ENCODE measurements at places on chromosomes 2 and 18.

DNA sequence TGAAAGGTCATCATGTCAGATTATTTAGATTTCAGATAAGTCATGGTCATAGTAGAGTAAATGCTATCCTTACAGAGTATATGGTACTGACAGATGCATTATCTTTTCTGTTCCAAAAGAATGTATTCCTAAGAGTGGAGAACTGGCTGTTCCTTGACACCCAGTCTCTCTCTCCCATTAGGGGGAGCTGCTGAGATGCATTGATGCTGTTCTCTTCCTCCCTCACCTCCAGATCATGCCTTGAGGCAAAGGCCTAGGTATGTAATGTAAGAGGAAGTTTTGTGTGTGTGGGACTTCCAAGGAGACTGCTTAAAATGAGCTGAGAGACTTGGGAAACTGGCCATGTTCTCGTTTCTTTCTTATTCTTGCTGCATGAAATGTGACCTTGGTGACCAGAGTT is 979.5 kb upstream of the CELF4 start:
- peak; percentile 5 for DNase-seq

DNA sequence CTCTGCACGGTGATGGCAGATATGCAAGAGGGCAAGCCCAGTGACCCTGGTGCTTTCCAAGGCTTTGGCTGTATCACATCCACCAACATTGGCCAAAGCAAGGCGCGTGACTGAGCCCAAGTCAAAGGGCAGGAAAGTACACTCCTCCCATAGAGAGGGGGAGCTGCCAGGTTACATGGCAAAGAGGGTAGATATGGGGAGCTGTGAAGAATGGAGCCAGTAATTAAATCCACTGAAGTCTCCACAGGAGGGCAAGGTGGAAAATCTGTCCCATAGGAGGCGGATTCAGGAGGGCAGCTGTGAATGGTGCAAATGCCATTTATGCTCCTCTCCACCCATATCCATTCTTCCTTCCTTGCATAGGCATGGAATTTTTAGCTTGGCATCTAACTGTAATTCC is 44.6 kb upstream of the THOC1 start:
- no peak for DNase-seq

DNA sequence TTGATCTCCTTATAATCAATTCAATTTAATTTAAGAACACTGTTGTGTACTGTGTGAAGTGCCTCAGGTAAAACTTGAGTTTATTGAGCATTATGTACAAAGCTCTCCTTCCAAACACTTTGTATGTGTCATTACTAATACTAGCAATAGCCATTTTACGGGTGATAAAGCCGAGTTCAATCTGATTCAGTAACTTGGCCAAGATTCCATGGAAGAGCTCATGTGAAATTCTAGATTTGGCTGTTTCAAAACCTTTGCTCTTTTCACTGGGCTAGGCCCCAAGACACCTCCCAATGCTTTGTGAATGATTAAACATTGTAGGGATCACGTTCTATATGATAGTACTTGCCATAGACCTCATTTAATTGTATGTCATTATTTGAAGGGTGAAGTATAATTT is 8.9 kb upstream of the NFE2L2 start:
- DNase-seq = no peak

- DNase-seq = no peak
Observed at GRCh38 chr2:228181098-228182019, at the start of gene SPHKAP. Gene SPHKAP, minus strand, starts transcription at chr2:228181687. Its CDS starts 89 bp downstream, at chr2:228181598.

DNA sequence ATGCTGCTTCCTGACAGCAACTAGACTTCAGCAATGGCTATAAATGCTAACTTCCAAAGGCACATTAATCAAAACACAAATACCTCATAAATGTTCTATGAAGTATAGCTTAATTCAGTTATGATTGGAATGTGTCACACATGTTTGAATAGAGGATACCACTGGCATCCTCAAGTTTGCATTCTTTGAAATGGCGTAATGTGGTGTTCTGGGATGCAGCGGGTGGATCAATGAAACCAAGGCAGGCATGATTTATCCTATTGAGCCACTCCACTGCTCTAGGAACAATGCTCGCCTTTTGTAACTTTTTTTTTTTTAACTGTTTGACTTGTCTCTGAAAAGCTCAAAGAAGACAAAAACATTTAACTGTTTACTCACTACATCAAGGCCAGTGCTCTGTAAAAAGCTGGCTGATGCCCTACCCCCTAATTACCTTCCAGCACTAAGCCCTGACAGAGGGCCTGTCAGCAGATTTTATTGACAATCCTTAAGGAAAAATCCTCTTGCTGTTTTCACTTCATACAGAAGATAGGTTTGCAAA is 278.8 kb upstream of the SESTD1 start:
- no peak for DNase-seq

DNA sequence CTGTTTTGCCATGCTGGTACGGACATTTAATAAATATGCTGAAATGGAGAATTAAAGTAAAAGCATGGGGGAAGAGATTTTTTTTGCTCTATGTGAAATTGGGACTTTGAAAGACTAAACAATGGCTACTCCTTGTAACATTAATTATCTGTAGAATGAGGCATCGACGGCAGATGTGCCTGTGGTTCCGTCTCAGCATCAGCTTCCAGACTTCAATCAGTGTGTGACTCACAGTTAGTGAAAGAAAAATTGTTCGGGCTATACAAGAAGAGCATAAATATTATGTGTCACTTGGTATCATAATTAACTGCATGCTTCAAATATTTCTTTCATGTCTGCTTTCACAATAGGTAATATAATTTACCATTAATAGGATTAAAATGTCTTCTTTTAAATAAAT is 117.0 kb upstream of the SMIM21 start:
- DNase-seq = no peak

- peak; percentile 62 for DNase-seq
Observed at GRCh38 chr18:48475635-48476549, 62.9 kb upstream of the CTIF start.

GRCh38 chr2:65724752-65725151 is 292.4 kb upstream of the SPRED2 start:
- DNase-seq = no peak

DNA sequence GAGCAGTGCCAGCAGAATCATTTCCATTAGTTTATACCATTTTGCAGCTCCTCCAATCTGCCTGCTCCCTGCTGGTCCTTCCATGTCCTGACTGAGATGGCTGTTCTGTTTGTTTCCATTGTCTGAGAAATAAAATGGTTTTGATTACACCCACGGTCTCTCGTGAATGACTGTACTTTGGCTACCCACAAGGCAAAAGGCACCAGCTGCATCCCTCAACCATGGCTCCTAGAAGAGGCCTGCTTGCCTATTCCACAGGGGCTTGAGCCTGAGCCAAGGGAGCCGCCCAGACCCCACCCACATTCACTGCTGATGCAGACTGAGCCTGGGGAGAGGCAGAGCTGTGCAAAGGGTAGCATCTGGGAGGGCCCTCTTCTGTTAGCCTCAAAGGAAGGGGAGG is 31.2 kb downstream of the MARCHF4 start:
- DNase-seq = no peak

- DNase-seq = peak; percentile 53
Observed at GRCh38 chr2:235639428-235639773, 145.6 kb downstream of the AGAP1 start.

GRCh38 chr18:23503963-23504344 is 643 bp downstream of the RMC1 start:
- DNase-seq = no peak

DNA sequence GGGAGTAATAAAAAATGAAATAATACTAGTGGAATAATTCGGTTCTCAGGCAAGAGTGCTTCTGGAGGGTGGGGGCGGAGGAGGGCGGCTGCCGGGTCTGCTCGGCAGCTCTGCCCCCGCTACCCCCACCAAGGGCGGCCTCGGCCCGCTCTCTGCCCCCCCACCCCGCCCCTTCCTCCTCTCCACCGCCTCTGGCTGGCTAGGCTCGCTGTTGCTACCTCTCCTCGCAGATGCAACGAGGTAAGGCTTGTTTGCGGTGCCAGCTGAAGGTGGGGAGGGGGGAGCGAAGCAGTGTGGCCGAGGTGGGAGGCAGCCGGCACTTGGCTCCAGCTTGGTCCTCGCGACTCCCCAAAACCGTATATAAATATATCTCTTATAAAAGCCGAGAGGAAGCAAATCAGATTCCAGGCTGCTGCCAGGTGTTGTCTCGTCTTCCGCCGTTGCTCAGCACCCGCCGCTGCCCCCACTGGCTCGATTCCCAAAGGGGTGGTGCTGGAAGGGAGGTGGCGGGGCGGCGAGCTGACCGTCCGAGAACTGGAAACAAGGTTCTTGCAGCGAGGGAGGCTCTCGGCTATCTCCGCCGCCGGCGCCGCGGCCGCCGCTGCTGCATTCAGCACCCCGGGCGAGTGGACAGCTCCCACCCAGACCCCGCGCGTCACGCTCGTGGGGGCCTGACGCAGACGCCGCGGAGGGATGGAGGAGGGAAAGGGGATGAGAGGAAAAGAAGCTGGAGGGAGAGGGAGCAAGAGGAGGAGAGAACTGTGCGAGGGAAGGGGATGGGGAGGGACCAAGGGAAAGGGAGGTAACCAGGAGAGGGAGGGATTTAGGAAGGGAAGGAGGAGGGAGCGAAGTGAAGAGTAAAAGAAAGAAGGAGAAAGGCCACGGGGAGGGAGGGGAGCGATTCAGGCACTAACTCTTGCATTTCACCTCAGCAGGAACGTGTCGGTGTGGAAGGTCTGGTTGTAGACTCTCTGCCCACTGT is at the start of gene MARCHF4:
Gene MARCHF4 (minus strand): TSS at position 763 of the 982 bp plus-strand sequence. CDS start 2,223 bp downstream, outside the sequence.
- peak; percentile 79 for DNase-seq

GRCh38 chr18:79496978-79497637 is 101.4 kb downstream of the NFATC1 start:
- DNase-seq = no peak

GRCh38 chr18:36769172-36769571 is 59.6 kb downstream of the TPGS2 start:
- DNase-seq = no peak

- DNase-seq = no peak
Observed at GRCh38 chr18:3401669-3402620, 48.0 kb upstream of the TGIF1 start.

GRCh38 chr2:43399515-43400264 is 173.3 kb upstream of the ZFP36L2 start:
- DNase-seq = no peak

GRCh38 chr2:147273628-147274027 is 571.2 kb upstream of the ACVR2A start:
- no peak for DNase-seq

DNA sequence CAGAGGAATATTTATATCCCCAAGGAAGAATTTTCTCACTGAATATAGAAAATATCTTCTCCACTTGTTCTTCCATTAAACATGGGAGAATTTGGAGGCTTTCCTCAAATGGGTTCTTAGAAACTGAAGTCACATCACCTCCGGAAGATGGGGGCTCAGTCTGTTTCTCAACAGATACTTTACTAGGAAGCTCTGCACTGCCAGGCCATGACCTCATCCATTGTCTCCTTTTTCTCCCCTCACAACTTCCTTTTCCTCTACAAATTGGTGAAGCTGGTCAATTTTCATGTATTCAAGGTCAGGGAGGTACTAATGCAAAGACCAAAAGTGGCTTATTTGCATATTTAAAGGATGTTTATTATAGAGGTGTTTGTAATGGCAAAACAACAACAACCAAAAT is 173.1 kb downstream of the RNF152 start:
- DNase-seq = no peak

DNA sequence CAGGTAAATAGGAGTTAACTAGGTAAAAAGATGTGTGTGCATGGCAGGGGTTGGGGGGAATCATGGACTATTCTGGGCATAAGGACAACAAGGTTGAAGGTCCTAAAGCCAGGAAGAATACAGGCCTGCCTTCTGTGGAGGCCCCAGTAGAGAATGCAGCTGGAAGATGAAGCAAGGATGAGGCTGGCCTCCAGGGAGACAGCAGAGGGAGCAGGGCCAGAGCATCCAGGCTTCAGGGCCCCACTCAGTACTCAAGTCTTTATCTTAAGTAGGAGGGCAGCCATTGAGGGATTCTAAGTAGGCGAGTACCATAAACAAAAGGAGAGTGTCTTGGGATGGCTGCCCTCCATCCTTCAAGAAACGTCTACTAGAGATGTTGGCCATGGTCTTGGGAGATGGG is 101.8 kb upstream of the APCDD1 start:
- DNase-seq = no peak

DNA sequence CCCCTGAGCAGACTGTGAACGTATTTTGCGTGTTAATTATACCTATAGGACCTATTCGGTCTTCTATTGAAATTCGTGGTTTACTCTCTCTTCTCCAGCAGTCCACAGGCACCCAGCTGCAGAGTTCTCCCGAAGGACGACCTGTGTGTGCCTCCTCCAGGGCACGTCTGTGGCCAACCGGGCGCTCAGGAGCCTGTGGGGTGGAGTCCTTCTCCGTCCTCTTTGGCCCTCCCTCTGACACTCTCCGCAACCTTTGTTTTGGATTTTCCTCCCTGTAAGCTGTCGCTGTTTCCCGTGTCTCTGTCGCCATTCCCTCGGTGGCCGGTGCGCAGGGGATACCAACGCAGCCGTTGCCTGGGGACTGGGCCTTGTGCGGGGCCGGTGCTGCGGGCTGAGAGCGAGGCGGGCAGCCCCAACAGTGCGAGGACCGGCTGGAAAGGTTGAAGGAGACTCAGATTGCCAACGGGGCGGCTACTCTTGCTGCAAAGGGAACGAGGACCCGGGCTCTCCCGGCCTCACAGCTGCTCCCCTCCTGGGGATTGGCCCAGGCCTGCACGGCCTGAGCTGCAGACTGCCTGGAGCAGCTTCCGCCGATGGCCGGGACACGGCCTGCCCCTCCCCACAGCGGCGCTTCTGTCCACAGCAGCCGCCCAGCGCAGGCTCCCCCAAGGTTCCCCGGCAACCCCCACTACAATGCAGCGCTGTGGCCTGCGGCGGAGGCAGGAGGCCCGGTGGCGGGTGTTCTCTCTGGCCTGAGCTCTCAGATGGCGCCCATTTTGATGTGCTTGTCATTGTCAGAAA is 221.0 kb downstream of the MTX2 start:
- no peak for DNase-seq

DNA sequence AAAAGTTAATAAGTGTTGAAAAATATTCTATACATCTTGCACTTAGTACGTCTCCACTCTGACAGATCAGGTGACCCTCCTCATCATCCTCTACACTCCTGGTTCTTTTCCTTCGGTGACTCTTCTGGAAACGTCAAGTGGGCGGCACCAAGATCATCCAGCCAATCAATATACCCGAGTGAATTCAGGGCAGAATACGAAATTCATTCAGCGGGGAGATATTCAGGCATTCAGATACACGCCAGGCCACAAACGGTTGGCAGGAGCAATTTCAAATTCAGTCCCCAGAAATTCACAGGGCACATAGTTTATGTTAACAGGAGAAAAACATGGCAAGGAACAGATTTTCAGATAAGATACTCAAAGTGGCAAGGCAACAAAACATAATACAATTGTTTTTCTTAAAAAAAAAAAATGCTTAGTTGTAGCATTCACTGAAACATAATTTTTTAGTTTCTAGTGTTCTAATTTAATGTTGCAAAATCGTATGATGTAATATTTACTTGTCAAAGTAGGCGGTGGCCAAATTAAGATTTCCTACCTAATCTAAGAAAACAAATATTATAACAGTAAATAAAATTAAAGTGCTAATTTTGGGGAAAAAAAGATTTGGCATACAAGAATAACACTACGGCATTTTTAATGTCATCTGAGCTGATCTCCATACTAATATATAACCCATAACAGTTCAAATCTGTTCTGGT is 4.2 kb downstream of the CLK1 start:
- no peak for DNase-seq

- DNase-seq = no peak
Observed at GRCh38 chr2:177201919-177202346, 10.7 kb upstream of the HNRNPA3 start.

All from RCC 7860 (cell line).